GM12891 (cell line): ENCODE measurements at places on chromosomes 3 and 15.

DNA sequence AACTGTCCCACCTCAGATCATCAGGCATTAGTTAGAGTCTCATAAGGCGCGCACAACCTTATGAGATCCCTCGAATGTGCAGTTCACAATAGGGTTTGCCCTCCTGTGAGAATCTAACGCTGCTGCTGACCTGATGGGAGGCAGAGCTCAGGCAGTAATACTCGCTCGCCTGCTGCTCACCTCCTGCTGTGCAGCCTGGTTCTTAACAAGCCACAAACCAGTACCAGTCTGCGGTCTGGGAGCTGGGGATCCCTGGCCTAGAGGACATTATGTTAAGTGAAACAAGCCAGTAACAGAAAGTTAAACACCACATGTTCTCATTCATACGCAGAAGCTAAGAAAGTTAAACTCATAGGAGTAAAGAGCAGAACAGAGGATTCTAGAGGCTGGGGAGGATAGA lies 47.0 kb downstream of the MAP3K13 start:
- DNase-seq = no peak

DNA sequence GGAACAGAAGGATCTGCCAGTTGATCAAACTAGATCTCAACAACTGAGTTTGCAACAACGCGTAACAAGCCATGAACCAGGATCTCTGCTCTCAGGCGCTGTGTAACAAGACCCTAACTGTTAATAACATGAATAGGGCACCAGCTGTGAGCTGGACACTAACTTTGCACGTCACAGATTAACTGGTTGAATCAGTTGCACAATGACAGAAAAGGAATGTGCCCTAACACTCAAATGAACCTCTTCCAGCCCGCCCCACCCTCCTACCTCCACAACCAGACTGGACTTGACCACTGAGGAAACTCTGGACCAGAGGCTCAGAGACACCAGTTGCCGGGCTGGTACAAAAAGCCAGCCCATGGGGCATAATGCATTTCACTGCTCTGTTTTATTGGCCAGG lies 34.3 kb downstream of the MCF2L2 start:
- DNase-seq = no peak

- no peak for DNase-seq
Measured at GRCh38 chr3:127392156-127392490, 104.3 kb upstream of the PRR20G start.

- no peak for DNase-seq
Measured at GRCh38 chr15:39828374-39828931, 45.8 kb upstream of the FSIP1 start.

GRCh38 chr3:96022676-96023075 lies 791.7 kb upstream of the EPHA6 start:
- DNase-seq = no peak

GRCh38 chr15:31799319-31799714 lies 231.0 kb upstream of the CHRNA7 start:
- no peak for DNase-seq

DNA sequence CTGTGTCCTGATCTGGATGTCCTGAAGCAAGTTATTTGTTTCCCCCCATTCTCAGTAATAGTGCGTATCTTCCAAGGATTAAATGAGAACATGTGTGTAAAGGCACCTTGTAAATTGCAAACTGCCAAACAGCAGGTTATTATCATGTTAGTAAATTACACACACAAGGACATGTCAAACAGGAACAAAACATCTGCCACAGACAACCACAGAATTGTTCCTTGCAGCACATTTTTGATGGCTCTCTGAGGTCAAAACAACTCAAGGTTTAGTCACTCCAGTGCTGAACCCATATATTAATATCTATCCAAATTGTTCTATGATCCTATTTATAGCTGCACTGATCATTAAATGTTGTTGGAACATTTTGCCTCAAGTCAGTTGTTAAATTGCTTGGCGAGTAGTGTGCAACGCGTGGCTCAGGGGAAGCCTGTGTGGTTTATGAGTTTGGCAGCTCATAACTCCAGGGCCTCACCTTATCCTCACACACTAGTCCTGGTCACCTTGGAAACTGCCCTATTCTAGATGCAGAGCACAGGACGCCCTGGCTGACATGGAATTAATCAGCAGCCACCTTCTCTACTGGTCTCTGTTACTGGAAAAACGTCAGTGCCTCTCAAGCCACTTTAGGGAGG lies 46.3 kb upstream of the CDV3 start:
- DNase-seq = no peak

- no peak for DNase-seq
Measured at GRCh38 chr3:53161450-53161819, 426 bp downstream of the PRKCD start.

DNA sequence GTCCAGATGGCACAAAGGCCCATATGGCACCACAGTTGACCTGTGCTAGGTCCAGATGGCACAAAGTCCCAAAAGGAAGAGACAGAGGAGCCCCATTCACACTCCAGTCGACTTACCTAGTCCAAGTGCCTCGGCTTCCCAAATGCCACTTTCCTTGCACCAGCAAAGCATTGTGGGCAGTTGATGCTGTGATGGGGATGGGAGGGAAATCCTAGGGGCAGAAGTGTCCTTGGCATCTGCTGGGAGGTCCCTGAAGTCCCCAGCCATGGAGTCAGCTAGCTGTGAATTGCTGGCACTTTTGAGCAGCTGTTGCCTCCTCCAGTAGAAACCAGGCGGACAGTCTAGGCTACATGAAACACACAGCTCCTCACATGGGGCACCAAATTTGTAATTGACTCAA lies 60.3 kb upstream of the SIAH2 start:
- no peak for DNase-seq

- no peak for DNase-seq
Measured at GRCh38 chr15:80567721-80568157, 127.4 kb upstream of the ABHD17C start.

- no peak for DNase-seq
Measured at GRCh38 chr3:124684459-124684858, 45.8 kb upstream of the UMPS start.

DNA sequence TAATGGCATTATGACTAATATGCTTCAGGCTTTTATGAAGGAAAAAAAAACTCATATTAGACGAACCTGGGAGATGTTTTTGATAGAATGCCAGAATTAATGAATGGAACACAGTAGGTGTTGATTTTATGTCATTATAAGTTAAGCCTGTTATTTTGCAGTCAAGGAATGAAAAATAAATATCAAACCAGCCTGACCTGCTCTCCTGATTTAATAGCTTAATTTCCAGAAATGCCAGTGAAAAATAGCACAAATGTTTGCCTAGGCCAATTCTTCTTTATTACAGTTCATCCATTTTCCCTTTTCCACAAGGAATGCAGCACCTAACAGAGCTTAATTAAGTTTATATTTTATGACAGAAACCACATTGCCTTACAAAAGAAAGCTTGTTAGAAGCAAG lies 292.0 kb downstream of the TBL1XR1 start:
- no peak for DNase-seq

- no peak for DNase-seq
Measured at GRCh38 chr15:28051955-28052633, 47.0 kb downstream of the OCA2 start.

- no peak for DNase-seq
Measured at GRCh38 chr3:2861920-2862319, 248.3 kb downstream of the IL5RA start.

- DNase-seq = no peak
Measured at GRCh38 chr15:82838096-82838735, 28.8 kb downstream of the WHAMM start.

DNA sequence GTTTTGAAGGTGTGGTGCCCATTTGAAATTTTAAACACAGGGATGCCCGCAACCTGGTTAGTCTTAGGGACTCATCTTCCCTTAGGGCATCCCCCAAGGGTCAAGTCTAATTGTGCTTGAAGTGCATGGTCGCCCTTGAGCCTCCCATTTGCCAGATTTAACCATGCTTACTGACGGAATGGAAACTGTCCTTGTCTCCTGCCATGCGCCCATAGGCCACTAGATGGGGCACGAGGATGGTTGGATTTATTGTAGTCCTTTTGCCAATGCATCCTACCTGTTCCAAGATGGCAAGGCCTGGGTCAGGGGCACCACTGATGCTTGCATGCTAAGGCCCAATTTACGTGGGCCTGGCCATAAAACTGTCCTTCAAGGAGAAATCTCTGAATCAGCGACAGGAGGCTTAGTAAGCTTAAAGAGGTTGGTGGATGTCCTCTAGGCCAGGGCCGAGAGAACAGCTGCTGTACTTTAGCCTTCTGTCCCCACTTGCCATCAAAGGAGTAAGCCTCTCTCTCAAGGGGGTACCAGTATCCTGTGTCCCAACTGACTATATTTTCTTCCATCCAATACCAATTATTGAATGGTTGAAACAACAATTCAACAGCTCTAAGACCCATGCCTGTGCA lies 355.4 kb downstream of the OTOL1 start:
- peak; percentile 5 for DNase-seq

GRCh38 chr3:97990624-97991292 lies 18.5 kb upstream of the RIOX2 start:
- no peak for DNase-seq

- DNase-seq = no peak
Measured at GRCh38 chr3:185822221-185823000, 2.4 kb downstream of the IGF2BP2 start.

DNA sequence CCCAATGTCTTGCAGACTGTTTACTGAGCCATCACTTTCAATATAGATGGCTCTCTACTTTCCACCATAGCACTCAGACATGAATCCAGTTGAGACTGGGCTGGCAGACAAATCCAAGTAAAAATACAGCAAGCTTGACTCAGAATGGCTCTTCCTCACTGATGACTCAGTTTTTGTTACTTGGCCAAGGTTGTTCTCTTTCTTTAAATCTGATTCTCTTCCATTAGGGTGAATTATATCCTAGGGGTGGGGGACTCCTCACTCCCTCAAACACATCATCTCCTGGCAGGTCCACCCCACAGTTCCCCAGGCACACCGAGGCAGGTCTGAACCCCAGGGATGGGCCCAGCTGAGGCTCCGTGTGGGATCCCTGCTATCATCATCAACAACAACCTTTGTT lies 157.9 kb downstream of the MEX3B start:
- no peak for DNase-seq

GRCh38 chr15:93523481-93523880 lies 434.5 kb upstream of the RGMA start:
- no peak for DNase-seq

- DNase-seq = no peak
Measured at GRCh38 chr3:31010491-31010890, 116.0 kb upstream of the GADL1 start.

GRCh38 chr15:71804695-71805470 lies 5.5 kb upstream of the NR2E3 start:
- DNase-seq = no peak

GRCh38 chr3:43786526-43787305 lies 96.0 kb downstream of the ABHD5 start:
- DNase-seq = no peak

- DNase-seq = no peak
Measured at GRCh38 chr3:56787258-56787775, 14.4 kb downstream of the ARHGEF3 start.

GRCh38 chr3:134066651-134067530 lies 37.2 kb upstream of the SLCO2A1 start:
- no peak for DNase-seq

DNA sequence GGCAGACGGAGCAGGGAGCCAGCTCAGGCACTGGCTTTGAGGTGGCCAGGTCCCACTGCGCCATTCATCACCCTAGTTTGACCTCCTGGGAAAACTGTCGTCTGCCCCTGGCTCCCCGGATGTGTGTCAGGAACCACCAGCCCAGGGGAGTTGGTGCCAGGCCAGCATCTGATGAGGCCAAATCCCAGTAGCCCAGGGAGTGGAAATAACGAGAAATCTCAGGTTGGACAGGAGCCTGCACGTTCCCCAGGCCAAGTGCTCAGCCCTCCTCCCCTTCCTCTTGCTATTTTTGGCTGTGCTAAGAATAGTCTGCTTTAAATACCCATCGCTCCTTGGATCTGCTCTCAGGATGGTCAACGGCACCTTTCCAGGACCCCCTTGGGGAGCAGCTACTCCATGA lies 93.1 kb upstream of the RPL32 start:
- no peak for DNase-seq

DNA sequence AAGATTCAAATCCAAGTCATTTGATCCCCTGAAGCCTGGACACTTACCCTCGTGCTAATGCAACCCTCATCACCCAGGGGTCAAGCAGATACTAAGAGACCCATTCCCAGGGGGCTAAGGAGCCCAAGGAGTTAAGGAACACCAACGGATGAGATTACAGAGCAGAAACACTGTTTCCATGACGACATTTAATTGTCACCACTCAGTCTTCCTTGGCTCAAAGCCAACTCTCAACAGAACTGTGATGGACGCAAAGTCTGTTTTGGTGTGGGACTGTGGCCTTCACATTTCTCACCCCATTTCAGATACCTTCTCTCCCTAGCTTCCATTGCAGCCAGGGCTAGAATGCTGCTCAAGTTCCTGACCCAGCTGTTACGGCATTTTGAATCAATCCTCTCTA lies 383.5 kb upstream of the WNT5A start:
- DNase-seq = no peak

- DNase-seq = no peak
Measured at GRCh38 chr15:58159827-58160386, 21.7 kb downstream of the AQP9 start.

- DNase-seq = no peak
Measured at GRCh38 chr3:171313702-171314101, 146.5 kb downstream of the TNIK start.

- no peak for DNase-seq
Measured at GRCh38 chr15:40108061-40108854, 421 bp downstream of the BMF start.

DNA sequence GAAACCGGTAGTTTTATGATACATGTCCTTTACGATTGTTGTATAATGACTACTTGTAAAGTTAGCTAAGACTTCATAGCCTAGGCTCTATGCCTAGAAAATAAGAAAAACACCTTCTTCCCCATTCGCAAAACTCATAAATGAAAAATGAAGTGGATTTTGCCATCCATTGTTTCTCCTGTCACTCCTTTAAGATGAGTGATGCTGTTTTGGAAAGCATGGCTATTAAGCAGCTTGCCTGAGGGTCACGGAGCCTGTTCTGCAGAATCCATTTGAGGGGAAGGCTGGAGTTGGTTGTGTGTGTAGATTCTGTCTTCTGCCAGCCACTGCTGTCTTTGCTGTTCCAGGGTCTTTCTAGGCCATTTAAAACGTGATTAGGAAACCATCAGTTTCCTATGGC lies 31.5 kb downstream of the ROBO2 start:
- DNase-seq = no peak

- no peak for DNase-seq
Measured at GRCh38 chr3:180311242-180311641, 274.5 kb upstream of the PEX5L start.

DNA sequence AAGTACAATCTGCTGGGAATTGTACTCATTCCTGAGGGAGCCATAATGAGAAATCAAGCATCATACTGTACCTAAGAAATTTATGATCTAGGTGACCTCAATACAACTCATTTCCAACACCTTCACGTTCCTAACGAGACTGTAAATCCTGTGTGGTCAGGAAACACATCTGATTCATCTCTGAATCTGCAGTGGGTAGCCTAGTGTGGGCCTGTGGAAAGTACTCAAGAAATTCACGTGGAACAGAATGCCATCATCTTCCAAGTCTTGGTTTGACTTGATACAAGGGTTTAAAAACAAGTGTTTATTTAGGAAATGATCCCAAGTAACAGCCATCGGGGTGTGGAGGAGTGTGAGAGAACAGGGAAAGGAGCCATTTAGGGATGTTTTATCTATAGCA lies 568.9 kb downstream of the EDEM1 start:
- DNase-seq = no peak
